Suppressor macrophage treated with lipopolysaccharide for 1 hour (primary cell): ENCODE measurements at places on chromosomes 12 and 14.

GRCh38 chr14:81211844-81212243 is 8.9 kb downstream of the GTF2A1 start:
- peak; percentile 73 for DNase-seq

DNA sequence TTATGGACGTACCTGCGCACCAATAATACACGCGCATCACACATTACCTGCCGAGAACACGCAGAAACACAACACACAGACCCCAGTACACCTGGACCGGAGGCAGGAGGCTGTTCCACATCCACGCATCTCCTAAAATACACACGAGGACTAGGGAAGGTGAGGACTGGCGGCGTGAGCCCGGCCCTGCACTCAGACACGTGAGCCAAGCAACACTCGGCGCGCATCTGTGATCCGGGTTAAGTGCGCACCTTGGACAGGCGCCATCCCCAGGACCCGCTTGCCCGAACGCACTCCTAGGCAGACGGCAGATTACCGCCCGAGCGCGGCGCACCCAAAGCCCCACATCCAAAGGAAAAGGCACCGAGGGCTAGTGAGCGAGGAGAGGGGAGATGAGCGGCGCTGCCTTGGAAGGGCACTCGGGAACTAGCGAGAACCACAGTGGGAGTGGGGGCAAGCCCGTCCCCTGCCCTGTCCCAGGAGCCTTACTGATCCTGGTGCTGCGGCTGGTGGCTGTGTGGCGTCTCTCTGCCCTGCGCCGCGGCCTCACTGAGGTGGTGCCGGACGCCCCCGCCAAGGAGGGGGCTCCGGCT is 417 bp downstream of the GLS2 start:
- no peak for DNase-seq

DNA sequence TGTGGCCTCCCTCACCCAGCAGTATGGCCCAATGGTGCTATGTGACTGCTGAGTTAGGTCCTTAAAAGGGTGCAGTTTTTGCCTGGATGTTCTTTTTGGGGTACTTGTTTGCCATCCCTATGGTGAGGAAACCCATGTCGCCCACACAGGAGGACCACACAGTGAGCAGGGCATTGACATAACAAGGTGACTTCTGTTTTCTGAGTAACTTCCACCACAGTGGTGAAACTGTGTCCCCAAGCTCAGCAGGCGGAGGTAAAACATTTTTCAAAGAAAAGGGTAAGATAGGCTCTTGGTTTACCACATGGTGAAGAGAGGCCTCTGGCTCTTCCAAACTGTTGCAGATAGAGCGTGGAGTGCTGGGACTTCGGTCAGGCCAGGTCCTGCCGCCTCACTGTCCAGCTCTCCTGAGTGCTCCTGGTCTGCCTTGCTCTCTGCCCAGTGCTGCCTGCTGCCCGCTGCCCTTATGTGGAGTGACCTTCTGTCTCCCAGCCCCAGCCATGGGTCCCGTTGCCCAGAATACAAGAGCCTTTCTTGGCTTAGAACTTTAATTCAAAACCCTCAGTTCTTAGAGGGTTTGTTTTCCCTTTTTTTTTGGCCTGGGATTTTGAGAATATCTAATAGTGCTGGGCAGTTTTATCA is 54.0 kb downstream of the TRAF3 start:
- DNase-seq = no peak

DNA sequence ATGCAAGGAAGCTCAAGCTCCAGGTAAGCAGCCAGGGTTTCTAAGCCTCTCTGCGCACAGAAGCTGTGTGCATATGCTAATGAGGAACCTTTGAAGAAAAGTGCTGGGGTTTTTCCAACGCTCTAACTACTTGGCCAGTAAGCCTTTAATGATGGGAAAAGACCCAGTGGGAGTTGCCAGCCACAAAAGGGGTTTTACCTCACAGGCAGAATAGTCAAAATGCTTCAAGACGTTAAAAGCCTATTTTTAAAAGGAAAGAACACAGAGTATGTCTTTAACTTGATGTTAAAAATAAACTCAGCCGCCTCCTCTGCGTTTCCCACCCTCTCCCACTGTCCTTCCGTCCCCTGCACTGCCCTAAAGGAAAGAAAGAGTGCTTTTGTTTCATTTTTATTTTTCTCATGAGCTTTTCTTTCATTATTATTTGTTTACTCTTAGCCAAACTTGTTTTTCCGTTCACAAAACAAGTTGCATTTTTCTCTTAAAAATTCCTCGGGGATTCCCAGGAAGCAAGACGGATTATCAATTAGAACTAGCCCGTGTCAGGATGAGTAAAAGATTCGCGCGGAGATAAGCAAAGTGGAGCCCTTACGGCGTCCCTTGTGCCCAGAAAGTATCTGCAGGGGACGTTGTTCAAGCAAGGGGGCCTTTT is 209.8 kb upstream of the NUDT4 start:
- peak; percentile 53 for DNase-seq

DNA sequence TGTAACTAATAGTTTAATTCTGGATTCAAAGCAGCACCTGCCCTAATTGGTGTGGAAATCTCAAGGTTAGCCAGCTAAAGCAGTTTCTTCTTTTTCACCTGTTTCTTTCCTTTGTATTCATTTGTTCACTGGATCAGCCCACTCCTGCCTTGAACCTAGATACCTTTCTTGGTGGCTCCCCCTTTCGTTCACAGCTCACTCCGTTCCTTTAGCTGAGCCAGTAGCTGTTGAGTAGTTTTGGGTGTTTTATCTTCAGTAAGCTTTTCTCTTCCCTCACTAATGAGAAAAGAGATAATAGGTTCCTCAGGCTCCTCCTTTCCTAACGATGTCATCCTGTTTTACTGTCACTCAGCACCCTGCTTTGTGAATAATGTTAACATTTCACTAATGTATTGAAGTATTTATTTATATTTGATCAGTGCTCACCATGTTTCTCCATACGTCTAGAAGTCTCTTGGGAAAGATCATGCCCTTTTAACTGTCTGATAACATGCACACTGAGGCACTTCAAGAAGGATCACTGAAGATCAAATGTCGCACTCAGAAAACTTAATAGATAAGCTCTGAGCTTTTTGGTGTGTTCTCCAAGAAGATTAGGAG is 121.1 kb downstream of the TGFB3 start:
- DNase-seq = no peak

DNA sequence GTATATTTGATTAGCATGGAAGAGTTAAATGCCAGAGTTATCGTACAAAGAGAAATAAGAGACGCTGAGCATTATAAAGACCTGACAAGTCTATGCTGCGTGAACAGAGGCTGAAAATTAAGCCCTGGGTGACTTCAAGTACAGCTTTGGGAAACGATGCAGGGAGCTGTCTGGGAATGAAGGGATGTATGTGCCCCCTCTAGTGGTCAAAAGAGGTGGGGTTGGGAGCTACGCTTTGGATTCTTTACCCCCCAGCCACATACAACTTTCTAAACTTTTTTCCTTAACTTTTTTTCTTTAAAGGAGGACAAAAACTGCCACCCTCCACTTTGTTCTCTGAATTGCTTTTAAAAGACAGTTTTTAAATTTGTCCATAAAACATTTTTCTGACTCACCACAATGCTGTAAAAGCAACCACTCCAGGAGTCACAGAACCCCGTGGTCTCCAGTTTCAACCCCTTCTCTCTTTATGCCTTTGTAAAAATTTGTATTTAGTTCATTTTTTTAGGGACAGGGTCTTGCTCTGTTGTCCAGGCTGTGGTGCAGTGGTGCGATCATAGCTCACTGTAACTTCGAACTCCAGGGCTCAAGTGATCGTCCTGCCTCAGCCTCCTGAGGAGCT is 59.4 kb downstream of the ZNF664 start:
- DNase-seq = peak; percentile 52

GRCh38 chr14:54493293-54493692 is 4.5 kb upstream of the GMFB start:
- DNase-seq = peak; percentile 32

DNA sequence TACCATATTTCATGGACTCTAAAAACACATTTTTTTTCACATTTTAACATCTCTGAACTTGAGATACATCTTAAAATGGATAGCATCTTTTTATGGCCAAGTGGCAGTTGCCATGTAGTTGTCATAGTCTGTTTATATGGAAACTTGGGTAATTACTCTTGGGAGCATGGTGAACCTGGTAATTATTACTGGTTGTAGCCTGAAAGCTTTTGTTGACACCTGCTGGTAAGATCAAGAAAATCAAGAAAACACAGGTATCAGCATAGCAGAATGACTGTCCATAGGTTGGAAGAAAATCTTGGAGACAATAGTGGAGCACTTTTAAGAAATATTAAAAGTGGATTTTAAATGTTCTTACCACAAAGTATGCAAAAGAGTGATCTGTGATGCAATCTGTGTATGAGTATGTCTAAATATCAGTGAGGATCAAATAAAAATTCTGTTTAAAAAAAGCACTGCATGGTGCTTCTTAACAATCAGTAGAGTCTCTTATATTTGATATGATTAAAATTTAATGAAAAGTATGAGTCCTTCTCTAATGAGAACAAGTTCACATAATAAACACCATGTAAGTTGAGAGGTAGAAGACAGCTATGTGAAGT is 44.2 kb downstream of the TTC8 start:
- no peak for DNase-seq

DNA sequence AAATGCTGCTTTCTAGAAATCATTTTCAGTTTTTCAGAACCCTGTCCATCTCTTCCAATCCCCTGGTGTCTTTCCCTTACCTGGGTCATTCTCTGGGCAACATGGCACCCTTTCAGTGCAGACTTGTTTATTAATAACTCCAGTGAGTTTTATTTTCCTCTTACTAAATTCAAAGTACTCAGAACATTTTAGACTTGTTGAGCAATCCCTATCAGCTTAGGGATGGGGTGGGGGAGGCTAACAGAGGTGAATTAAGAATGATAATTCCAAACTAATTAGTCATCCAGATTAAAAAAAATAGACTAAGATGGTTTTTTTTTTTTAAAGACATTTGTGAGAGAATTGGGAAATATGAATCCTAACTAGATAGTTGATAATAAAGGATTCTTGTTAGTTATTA is 10.7 kb downstream of the GPRC5A start:
- no peak for DNase-seq

DNA sequence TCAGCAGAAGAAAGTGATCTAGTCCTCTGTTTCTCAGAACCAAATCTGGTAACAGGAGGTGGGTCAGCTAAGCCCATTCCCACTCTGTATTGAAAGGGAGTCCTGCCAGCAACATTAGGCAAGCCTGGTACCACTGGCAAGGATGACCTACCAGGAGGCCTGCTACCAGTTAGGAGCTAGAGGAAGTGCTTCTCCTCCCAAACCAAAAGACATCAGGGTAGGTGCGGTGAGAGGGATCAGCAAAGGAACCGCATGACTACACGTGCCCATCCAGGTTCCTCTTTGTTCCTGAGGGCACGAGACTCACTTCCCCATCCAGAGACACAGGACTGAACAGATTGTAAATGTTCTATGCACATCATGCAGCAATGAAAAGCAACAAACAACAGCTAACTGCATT is 2.8 kb downstream of the KLRC4 start:
- DNase-seq = peak; percentile 55
